Epithelial cell of proximal tubule (primary cell): ENCODE measurements at places on chromosomes 4 and X. TPM values are rescaled to one million over a fixed set of nuclear protein-coding genes. Genes with fewer than 3 reads are reported as not detected.

DNA sequence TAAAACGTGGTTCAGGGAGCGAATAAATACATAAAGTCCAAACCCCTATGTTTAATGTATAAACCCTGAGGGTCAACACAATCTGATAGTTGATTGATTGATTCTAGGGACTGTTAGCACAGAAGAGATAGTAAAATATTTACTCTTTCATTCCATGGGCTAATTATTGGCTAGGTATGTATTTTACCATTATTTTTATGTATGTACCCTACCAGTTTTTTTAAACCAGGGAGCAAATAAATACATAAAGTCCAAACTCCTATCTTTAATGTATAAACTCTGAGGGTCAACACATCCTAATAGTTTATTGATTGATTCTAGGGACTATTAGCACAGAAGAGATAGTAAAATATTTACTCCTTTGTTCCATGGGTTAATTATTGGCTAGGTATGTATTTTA lies 40.0 kb downstream of the ZFX start:
- no peak for DNase-seq

DNA sequence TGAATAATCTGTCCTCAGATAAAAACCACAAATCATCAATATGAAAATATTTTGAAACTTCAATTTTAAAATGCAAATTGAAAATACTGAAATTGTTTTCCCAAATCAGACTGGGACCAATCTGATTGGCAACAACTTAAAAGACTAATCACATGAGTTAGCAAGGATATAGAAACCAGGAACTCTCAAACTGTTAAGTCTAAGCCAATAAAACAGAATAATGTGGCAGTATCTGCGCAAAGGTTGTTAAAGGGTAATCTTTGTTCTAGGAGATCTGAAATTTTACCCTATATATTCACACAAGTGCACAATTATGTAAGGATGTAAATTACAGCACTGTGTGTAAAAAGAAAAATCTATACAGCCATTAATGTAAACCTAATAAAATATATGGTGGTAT lies 29.7 kb downstream of the EIF4E start:
- no peak for DNase-seq

GRCh38 chr4:95601356-95601755 lies 52.6 kb upstream of the UNC5C start:
- DNase-seq: no peak

DNA sequence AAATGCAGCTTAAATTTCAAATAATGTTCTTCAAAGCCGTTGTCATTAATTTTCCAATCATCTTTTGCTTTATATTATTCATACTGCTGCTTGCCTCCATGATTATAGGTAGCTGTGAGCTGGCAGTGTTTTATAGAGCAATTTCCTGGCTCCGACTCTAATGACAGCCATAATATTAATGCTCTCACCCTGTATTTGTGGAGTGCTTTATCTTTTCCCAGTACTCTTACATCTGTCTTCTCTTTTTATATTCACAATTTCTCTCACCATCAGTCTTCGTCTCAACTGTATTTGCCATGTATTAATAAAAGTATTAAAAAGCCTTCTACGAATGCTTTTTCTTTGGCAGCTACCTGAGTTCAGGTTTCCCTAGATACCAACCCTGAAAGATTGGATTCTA lies 21.0 kb downstream of the ATXN3L start:
- no peak for DNase-seq

The PROM1 gene
- 41.9 and 69.6 TPM in 2 replicates for total RNA-seq

The CTAG2 gene
- not detected in 2 replicates for total RNA-seq

The KIAA1210 gene
- not detected in 2 replicates for total RNA-seq

- no peak for DNase-seq
Measured at GRCh38 chr4:76585272-76585671, 150.2 kb downstream of the SHROOM3 start.

GRCh38 chr4:139685180-139685579 lies 19.6 kb downstream of the MGST2 start:
- DNase-seq: no peak

DNA sequence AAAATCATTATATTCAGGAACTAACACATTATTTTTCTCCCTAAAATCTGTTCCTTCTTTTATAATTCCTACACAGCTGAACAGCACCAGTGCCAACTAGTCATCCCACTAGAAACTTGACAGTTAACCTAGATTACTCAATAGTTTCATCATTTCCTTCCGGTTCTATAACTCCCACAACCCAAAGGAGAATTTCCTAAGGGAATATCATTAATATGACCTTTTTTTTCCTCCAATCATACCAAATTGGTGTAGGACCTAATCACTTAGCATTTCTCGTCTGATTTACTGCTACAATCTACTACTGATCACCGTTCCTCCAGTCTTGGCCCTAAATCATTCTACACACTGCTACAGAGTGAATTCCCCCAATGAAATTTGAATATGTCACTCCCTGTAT lies 45.9 kb downstream of the WDFY3 start:
- no peak for DNase-seq

The CLNK gene
- not detected in 2 replicates for total RNA-seq

DNA sequence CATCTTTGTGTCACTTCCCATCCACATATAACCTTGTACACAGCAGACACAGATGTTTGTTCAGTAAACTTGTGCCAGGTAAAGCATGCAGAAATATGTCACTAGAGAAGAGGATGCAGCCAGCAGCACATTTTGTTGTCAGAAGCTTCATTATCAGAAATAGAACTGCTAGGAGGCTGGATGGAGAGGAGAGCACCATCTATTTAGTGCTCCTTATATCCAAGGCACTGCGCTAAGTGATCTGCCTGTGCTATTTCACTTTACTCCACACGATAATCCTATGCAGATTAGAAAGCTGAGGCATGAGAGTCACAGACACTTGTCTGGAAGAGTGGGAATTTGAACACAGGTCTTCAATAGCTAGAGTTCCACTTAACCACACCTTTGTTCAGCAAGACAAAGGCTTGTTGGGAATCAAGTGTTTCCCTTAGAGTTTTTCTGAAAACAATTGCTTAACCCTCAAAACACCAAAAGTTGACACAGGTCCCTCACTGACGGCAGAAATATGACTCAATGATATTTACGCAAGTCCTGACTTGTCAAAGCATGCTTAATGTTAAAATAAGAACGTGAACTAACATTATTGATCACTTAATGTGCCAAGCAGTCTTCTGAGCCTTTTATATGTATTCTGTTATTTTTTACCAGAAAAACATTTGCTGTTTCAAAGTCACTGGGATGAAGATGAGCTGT lies 1.2 kb upstream of the QDPR start:
- no peak for DNase-seq

GRCh38 chr4:166391501-166391900 lies 518.5 kb downstream of the TLL1 start:
- DNase-seq: no peak

GRCh38 chr4:181938631-181939030 lies 304.6 kb upstream of the TENM3 start:
- DNase-seq: no peak

DNA sequence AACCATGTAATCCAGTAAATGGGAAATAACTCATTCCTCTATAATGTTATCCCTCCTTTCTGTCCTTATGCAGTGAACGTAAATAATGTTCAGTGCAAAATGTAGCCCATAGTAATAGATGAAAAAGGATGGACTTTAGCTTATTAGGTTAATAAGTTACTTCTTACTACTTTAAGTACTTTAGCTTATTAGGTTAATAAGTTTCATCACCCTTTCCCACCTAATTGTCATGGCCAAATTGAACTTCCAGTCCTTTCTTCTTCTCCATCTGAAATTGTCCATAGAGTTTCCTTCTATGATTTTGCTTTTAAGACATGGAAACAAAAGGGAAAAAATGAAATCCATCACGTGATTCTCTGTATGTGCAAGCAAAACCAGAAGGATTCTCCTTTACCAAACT lies 15.2 kb upstream of the TMEM165 start:
- DNase-seq: no peak

The SCML1 gene
- 4.4 and 6.8 TPM in 2 replicates for total RNA-seq

The SYNPO2 gene
- 0.40 and 0.43 TPM in 2 replicates for total RNA-seq

- DNase-seq: no peak
Measured at GRCh38 chr4:106344647-106344970, 24.0 kb downstream of the GIMD1 start.

DNA sequence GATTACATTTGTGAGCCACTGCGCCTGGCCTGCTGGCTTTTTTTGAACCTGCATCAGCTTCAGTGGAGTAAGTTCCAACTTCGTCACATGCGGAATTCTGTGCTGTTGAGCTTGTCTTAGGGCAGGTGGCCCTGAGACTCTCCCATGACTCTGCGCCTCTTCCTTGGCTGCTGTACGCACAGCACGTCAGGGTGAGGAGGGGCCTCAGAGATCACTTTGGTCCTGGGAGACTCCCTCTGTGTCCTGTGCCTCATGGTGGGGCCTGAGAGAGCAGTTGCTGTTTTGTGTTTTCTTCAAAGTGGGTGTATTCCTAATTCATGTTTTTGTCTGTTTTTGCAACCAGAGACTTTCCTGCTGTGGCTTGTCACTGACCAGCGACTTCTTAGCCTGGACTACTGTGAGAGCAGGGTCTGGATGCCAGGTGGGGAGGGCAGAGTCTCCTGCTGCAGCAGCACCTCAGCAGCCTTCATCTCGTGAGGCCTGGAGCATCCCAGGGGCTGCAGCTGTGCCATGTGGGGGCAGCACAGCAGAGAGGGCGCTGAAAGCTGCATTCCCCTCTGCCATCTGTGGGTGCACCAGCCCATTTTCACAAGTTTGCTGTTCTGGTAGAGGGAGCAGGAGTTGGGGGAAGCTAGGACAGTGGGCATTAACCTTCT lies 107.8 kb downstream of the TNIP2 start:
- no peak for DNase-seq

The ANXA3 gene
- total RNA-seq: 354 and 367 TPM in 2 replicates

DNA sequence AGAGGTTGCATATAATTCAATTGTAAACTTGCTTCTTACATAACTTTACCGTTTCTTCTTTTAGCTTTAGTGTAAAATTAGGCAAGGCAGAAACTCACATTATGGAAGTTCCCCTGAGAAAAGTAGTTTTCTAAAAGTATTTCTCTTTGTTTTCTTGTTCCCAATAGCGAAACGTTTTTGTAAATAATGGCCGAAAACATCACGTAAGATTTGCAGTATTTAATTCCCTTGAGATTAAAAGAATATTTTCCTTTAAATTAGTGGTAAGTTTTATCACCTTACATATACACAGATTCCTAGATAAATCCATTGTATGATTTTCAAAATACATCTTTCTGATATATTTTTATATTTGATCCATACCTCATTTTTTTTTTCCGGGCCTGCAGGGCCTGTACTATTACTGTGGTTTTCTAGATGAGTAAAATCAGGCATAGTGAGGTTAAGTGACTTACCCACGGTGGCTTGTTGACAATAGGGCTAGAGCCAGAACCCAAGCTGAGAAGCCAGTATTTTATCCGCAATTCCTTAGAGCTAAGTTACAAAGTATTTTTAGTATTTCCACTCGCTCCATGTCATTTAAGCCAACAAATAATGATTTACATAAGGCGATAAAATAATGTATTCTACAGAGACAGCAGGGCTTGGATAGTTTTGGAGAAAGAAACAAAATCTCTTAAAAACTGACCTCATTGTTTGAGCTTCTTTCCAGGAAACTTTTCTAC lies 82.2 kb upstream of the VEGFC start:
- DNase-seq: no peak

The CT55 gene
- total RNA-seq: not detected in 2 replicates

GRCh38 chr4:85170241-85170640 lies 203.8 kb upstream of the WDFY3 start:
- no peak for DNase-seq

The NPY2R gene
- total RNA-seq: not detected in 2 replicates

The NRK gene
- total RNA-seq: 19.3 and 26.9 TPM in 2 replicates

GRCh38 chr4:155639704-155640523 lies 26.7 kb upstream of the GUCY1A1 start:
- no peak for DNase-seq

DNA sequence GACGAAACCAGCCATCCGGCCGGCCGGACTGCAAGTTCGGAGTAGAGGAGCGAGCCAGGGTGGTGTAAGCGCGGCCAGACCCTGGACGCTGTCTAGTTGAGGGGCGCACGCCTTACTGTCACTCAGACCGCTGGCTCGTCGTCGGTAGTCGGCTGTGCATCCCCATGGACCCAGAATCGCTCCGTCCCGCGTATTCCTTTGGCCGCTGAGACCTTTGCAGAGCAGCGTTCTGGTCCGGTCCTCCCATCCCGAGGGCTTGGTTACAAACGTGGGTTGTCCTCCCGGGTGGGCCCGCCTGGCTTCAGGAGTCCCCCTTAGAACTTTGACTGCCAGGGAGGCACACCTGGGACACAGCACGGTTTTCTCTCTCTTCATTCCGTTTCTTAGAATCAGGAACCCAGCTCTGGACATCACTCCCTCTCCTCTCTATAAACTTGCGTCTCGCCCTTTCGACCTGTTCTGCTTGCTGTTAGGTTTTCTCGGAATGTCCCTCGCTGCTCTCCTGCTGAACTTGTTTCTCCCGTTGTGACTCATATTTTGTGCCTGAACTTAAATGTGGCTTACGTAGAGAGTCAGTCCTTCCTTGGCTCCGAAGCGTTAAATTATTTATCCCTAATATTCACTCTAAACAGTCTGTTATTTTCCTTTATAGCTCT lies 672 bp downstream of the PGM2 start:
- DNase-seq: peak; percentile 12

DNA sequence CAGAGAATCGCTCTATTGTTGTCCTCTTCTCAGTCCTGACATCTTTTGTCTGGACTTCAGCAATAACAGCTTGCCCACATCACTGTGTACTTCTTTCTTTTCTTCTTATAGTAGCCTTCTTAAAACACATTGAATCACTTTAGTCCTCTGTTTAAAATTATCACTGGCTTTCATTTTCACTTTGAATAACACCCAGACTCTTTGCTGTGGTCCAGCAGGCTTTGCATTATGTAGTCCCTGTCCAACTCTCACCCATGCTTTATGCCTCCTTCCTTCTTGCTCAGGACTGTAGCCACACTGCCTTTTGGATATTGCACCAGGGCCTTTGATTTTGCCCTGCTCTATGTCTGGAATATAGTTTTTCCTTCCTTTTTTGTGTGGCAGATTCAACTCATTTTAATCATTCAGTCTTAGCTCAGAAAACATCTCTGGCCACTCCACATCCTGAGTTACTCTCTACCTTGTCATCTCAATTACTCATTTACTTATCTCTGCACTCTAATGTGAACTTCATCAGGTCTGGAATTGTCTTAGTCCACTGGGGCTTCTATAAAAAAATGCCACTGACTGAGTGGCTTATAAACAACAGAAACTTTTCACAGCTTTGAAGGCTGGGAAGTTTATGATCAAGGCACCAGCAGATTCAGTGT lies 168.2 kb downstream of the C4orf33 start:
- no peak for DNase-seq

- DNase-seq: no peak
Measured at GRCh38 chr4:140315438-140315837, 58.0 kb upstream of the SCOC start.

DNA sequence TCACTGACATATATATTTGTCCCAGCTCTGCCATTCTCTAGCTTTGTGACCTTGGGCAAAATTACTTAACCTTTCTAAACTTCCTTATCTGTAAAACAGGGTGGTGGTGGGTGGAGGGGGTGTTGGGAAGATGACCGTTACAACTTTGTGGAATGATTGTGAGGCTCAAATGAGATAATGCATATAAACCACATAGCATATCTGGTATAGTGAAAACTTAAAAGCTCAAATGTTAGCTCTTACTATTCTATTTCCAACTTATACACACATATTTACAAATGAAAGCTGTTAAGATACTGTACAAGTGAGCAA lies 52.9 kb upstream of the HPRT1 start:
- DNase-seq: no peak
